ENCODE measurements at places on chromosomes 11 and 22.

DNA sequence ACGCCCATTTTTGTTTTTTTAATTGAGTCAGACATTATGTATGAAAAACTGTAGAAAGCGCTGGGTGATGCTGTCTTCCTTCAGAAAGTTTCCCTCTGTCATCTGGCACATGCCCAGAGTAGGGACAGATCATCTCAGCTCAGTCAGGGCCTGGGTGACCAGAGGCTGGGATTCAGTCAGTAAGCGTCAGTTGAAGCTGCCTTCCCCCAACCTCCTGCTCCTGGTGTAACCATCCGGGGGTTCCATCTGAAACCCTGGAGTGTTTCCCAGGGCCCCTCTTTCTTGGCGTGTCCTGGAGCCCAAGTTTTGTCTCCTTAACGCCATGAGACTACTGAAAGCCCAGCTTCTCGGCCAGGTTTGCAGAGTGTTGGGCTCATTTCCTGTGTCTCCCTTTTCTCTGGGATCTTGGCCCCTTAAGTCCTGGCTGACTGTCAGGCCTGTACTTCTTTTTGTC, 10.7 kb downstream of the PPFIA1 start:
- no peak for DNase-seq

- DNase-seq: no peak
These were observed 6.2 kb upstream of the APOL1 start for GRCh38 chr22:36246718-36247117.

GRCh38 chr11:1483445-1483961, 3.1 kb downstream of the MOB2 start:
- no peak for DNase-seq

GRCh38 chr22:41437198-41437597, 9.4 kb downstream of the TOB2 start:
- no peak for DNase-seq

- DNase-seq: no peak
These were observed 111.5 kb downstream of the PKNOX2 start for GRCh38 chr11:125275905-125276618.

GRCh38 chr22:49574881-49575702, 252.6 kb downstream of the BRD1 start:
- no peak for DNase-seq

- DNase-seq: no peak
These were observed 725.3 kb upstream of the CCDC179 start for GRCh38 chr11:23585416-23586104.

DNA sequence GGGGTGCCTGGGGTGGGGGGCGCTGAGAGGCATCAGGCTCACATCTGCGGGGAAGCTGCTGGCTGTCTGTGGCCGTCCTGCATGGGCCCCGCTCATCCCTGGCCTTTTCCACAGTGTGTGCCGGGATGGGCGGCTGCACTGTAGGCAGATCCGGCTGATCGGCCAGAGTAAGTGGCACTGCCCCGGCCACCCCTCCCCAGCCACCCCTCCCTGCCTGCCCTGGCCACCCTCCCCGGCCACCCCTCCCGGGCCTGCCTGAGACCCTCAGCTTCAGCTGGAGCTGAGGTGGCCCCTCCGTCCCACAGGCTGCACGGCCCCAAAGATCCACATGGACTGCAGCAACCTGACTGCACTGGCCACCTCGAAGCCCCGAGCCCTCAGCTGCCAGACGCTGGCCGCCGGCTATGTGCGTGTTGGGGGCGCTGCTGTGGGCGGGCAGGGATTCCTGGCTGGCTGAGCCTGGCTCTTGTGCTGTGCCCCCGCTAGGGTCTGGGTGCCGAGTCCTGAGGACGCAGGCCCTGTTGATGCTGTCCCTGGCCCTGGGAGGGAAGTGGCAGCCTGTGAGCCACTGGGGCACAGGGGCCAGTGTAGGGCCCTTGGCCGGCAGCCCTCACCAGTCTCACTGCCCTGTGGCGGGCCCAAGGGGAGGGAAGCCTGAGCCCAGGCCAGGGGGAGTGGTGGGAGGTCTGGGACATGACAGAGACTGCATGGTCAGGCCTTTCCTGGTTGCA, 10.9 kb downstream of the MUC2 start:
- no peak for DNase-seq

DNA sequence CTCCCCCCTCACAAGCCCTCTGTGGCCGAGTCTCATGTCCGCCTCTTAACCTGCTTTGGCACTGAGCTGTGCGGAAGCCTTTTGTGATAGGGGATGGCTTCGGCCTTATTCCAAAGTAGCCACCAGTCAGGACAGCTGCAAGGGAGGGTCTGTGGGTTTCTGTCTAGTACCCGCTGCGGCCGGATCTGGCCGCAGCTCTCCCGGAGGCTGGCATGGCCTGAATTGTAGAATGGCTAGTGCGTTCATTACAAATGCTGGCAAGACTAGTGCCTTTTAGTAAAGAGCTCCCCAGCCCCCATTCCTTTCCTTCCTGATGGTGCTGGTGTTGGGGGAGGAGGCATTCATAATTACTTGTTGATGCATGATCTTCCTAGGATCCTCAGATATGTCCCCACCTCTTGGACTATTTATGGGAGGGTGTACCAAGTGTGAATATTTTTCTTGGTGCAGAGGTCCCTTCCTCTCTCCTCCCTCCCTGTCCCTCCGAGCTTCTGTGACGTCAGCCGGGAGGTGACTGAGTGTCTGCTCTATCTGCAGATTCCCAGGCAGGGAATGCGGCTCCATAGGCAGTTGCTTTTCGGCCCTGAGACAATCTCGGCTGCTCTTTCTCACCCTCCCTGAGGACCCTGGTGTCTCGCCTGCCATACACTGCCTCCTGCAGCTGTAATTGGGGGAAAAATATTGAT, 108.7 kb upstream of the E2F8 start:
- no peak for DNase-seq

- DNase-seq: no peak
These were observed 111.8 kb downstream of the PDE2A start for GRCh38 chr11:72562431-72562830.

- DNase-seq: no peak
These were observed 630 bp downstream of the PIK3IP1 start for GRCh38 chr22:31291481-31292235.

- peak; percentile 43 for DNase-seq
These were observed 18.6 kb upstream of the SCARF2 start for GRCh38 chr22:20456064-20456721.

DNA sequence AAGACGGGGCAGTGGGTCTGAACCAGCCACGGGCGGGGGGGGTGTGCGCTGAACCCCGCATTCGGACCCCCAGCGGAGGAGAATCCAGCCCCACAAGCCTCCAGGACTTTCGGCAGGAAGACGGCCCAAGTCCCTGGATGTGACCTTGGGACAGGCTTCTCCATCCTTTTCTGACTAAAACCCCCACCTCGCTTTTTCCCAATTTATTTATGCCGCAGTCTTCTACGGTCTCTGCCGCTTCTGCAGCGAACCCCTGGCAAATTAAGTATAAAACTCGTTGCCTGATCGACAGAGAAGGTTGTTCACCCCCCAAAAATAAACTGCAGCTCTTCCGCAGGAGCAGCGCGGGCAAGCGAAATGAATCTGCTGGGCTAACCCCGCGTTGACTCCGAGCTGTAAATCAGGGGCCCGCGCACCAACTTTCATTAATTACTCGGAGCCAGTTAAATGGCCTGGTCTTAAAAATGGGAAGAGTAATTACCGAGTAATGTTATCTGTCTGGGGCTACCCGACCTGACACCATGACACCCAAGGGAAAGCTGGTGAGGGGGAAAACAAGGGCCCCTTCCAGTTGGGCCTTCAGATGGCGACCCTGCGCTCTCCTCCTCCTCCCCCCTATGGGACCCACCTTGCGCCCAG, 6.6 kb downstream of the WT1 start:
- no peak for DNase-seq

DNA sequence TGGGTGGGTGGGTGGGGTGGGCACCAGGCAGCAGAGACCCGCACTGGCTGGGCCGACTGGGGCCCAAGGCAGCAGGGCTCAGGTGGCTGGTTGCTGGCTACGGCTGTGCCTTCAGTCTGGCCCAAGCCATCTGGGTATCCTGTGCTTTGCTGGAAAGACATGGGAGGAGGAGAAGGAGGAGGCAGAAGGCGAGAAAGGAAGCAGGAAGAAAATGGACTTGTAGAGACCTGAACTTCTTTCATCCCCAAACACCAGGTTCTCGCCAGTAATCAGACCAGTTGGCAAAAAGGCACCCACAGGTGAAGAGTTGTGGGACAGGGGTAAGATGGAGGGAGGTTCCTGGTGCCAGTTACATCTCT, 78.8 kb downstream of the IGLL1 start:
- no peak for DNase-seq

DNA sequence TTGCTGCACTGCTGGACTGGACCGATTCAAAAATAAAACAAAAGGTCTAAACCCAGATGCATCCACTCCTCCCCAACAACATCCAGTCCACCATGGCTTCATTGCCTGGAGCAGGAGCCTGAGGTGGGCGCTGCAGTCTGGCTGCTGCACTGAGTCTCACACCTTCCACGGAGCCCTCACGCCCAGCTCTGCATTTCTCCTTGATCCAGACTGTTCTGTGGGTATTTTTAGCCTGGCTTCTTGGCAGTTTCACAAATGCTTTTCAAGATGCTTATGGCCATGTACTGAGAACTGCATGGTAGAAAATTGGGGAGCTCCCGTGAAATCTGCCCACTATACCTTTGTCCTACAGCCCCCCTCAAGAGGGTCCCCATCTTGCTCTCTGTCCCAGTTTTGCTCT, 53.3 kb upstream of the JAM3 start:
- no peak for DNase-seq

GRCh38 chr22:43921370-43921769, 2.2 kb upstream of the PNPLA3 start:
- no peak for DNase-seq

DNA sequence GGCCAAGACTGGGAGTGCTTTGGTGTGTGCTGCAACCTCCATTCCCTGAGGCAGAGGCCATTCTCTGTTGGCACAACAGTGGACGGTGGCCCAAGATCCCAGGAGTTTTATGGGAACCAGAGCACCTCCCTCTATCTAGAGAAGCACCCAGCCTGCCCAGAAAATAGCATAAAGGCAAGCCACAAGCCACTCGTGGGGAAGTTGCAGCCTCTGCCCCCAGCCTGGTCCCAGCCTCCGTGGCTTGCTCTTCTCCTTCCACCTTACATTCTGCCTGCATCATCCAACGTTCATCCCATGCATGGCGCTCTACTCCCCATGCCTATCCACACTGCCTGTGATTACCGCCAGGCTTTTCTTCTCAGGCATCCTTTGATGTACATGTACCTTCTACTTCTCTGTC, 15.8 kb downstream of the IL17RA start:
- no peak for DNase-seq

- no peak for DNase-seq
These were observed 8.0 kb downstream of the RTCB start for GRCh38 chr22:32404021-32404420.

DNA sequence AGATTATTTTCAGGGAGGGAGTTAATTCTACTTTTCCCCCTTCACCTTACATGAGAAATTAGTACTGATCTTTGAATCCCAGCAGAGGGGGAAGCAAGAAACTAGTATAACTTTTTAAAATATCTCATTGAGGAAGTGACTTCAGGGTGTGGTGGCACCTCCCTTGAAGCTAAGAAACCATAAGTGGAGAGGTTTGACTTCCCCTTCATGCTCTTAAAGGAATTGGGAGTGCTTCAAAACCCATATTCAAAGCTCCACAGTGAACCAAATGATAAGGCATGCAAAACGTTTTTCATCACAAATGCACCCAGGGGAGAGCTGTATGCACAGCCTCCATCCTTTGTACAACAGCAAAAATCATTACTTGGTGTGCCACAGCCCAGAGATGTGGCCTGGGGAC, 540 bp downstream of the MS4A14 start:
- no peak for DNase-seq

GRCh38 chr11:123483058-123483457, 53.0 kb downstream of the GRAMD1B start:
- no peak for DNase-seq

- no peak for DNase-seq
These were observed 342.8 kb upstream of the MTNR1B start for GRCh38 chr11:92626624-92627023.

- DNase-seq: no peak
These were observed 124.7 kb downstream of the CADM1 start for GRCh38 chr11:115379528-115379927.

DNA sequence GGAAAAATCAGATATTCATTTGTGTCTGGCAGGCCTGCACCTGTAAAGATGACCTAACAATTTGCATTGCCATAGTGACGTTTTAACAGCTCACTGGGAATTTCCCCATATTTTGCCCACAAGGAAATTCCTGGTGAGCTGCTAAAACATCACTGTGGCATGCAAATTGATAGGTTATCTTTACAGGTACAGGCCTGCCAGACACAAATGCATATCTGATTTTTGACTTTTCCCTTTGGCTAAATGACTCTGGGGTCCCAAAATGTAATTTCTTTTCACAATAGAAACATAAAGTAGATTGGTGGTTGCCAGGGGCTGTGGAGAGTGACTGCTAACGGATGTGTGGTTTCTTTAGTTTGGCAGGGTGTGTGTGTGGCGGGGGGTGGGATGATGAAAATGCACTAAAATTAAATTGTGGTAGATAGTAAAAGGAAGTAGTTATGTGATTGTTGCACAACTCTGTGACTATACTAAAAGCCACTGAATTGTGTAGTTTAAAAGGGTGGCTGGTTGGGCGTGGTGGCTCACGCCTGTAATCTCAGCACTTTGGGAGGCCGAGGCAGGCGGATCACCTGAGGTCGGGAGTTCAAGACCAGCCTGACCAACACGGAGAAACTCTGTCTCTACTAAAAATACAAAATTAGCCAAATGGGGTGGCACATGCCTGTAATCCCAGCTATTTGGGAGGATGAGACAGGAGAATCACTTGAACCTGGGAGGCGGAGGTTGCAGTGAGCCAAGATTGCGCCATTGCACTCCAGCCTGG, 18.5 kb upstream of the FEZ1 start:
- no peak for DNase-seq

DNA sequence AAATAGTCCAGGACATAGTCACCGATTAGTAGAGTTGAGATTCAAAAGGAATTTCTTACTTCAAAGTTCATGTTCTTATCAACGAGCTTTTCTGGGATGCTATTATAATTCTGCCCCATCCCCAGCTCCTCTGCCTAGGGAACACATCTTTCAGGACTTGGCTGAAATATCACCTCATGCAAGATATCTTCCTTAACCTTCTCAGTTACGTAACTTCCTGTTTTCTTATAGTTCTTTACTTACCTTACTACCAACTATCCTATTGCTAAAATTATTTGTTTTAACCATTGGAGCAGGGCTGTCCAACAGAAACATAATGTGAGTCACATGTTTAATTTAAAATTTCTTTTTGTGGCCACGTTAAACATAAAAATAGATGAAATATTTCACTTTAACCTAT, 2.3 kb downstream of the NARS2 start:
- DNase-seq: no peak

DNA sequence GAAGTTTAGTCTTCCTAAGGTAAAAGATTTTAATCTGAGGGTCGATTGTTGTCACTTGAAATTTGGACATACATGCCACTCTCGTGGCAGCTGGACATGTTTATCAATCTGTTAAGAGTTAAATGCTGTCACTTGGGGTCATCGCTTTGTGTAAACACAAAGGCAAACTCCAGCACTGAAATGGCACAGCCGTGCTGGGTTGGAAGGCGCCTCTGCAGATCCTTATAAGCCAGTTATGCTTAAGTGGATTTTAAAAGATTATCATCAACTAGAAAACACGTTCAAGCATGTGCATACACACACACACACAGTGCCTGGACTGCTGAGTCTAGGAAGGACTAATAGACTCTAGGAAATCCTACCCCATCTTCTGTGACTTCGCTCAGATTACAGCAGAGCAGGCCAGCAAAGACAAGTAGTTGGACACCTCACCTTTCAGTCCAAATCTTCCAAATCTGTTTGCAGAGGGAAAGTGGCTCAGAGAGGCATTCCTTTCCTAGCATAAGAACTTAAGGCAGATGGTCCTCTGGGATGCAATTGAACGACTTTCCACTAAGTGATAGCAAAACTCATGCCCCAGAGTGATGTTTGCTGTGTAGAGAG, 83.7 kb downstream of the CACNG2 start:
- DNase-seq: no peak
